ENCODE measurements at places on chromosomes 12 and 14.

GRCh38 chr12:47235258-47236040 is 155.7 kb upstream of the AMIGO2 start:
- no peak for DNase-seq

GRCh38 chr14:105305345-105305744 is 4.5 kb upstream of the BRF1 start:
- DNase-seq, result no peak

DNA sequence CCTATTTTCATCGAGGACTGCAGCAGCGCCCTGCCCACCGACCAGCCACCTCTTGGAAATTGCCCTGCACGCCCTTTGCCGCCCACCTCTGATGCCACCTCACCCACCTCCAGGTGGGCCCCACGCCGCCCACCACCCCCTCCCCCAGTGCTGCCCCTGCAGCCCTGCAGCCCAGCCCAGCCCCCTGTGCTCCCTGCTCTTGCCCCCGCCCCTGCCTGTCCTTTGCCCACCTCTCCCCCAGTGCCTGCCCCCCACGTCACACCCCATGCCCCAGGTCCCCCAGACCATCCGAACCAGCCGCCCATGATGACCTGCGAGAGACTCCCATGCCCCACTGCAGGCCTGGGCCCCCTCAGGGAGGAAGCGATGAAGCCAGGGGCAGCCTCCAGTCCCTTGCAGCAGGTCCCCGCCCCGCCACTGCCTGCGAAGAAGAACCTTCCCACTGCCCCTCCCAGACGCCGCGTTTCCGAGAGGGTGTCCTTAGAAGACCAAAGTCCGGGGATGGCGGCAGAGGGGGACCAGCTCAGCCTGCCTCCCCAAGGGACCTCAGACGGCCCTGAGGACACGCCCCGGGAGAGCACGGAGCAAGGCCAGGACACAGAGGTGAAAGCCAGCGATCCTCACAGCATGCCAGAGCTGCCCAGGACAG is 96.5 kb downstream of the LGMN start:
- DNase-seq, result no peak

DNA sequence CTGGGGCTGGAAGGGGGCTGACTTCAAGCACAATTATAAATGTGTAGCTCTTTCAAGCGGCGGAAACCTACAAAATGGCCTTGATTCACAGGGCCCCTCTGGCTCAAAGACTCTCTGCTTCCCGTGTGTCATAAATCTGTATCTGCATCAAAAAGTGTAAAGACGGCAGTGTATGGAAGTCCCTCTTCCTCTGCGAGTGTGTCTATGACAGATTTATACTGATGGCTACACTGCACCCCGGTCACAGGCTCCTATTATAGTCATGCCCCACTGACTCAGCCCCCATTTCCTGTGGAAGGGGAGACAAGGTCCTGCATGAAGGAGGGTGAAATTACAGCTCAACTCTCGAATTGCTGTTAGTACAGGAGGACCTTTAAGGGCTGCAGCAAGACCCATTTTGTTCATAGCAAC is 68.6 kb downstream of the HMGA2 start:
- DNase-seq, result peak; percentile 77

DNA sequence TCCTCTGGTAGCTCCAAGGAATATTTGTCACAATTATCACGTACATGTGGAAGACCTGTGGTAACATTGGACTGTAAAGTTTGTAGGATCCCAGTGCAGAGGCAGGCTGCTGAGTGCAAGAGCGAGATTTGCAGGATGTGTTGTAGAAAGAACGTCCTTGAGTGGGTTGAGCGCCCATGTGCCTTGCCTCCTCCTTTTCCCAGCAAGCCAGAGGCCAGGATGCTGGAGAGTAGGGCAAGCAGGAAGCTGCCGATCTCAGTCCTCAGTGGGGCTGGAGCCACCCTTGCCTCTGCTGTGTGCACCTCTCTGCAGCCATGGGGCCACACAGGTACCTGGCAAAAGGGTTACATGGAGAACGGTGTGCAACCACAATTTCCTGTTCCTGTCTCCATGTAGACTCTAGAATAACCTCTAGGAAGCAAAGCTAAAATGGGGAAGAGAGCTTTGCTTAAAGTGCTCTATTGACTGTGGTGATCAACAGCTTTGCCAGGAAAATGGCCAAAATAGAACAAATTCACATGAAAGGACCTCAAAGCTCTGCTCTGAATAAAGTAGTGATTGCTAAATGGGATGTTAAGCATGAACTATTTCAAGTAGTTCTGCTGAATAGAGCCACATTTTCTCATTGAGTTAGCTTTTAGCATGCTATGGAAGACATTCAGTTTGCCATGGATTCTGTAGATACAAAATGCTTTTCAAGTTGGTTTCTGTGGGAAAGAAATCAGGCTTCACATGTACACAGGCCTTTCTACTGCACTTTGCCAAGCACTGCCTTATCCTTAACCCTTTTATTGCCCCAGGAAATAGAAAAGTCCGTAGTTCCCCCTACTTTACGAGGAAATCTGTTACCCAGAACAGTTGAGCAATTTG is 37.4 kb downstream of the ANKRD9 start:
- DNase-seq, result no peak

- peak; percentile 94 for DNase-seq
These were observed 83.9 kb downstream of the KNTC1 start for GRCh38 chr12:122610911-122611310.

- DNase-seq, result no peak
These were observed 76.9 kb downstream of the VWF start for GRCh38 chr12:6047249-6048237.

DNA sequence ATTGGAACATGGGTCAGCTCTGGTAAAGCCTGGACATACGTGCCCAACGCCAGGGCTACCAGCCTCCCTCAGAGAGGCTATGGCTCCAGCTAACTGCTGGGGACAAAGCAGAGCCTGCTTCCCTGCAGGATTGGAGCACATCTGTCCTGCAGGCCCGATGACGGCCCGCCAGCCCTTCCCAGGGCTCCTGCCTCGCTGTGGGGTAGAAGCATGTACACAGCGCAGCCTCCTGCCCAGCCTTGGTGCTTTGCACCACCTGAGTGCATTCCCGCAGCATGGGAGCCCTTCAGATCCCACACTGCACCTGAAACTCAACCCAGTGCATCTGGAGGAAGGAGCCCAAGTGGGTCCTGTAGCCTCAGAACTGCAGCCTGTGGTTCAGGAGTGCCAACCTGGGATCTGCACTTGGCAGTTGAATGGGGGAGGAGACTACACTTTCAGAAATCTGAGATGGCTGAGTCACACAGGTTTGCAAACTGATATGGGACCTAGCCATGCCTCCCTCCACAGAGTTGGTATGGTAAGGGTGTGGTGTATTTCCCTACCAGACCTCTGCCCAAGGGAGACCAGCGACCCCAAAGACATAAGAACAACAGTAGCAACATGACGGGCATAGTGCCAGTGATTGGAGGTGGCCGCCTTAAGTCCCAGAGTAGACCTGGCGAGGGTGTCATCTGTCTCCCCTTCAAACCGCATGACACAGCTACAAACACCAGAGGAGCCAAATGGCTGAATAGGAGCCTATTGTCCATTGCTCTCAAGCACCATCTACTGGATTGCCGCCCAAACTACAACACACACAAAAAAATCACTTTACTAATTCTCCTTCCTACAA is 273.9 kb upstream of the MIS18BP1 start:
- peak; percentile 76 for DNase-seq

GRCh38 chr14:81710232-81710845 is 176.7 kb upstream of the SEL1L start:
- no peak for DNase-seq

- no peak for DNase-seq
These were observed 3.6 kb upstream of the DNAJC22 start for GRCh38 chr12:49342914-49343731.

DNA sequence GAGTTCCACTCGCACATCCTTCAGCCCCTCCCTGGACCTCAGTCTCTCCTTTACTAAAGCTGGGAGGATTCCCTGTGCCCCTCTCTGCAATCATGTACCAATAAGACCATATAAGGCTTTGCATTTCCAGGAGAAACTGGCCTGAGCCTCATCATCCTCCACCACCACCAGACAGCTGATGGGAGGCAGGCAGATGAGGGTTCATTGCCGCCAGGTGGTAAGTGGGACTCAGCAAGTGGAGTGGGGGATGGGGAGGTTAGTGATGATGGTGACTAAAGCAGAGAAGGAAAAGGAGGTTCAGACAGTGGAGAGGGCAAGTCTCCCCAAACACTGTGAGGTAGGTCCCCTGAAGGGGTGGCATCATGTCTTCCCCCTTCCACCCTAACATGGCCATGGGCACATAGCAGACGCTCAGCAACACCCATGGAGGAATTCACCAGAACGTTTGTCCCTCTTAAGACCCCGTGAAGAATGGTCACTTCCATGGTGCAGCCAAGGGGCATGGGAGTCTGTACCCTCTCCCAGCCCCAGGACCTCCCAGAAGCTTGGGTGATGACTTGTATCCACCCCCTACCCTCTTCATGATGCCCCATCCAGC is 4.5 kb upstream of the TNFRSF1A start:
- DNase-seq, result no peak

DNA sequence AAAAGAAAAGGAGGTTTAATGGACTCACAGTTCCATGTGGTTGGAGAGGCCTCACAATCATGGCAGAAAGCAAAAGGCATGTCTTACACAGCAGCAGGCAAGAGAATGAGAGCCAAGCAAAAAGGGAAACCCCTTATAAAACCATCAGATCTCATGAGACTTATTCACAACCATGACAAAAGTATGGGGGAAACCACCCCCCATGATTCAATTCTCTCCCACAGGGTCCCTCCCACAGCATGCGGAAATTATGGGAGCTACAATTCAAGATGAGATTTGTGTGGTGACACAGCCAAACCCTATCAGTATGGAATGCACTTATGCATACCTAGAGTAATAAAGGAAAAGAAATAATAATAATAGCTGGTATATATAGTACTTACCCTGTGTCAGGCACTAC is 4.5 kb upstream of the GLIPR1 start:
- no peak for DNase-seq

GRCh38 chr12:119072440-119072839 is 91.1 kb downstream of the SRRM4 start:
- DNase-seq, result no peak

GRCh38 chr12:124837958-124838803 is 25.5 kb downstream of the SCARB1 start:
- peak; percentile 95 for DNase-seq

GRCh38 chr12:89622115-89622514 is 86.5 kb downstream of the ATP2B1 start:
- no peak for DNase-seq

DNA sequence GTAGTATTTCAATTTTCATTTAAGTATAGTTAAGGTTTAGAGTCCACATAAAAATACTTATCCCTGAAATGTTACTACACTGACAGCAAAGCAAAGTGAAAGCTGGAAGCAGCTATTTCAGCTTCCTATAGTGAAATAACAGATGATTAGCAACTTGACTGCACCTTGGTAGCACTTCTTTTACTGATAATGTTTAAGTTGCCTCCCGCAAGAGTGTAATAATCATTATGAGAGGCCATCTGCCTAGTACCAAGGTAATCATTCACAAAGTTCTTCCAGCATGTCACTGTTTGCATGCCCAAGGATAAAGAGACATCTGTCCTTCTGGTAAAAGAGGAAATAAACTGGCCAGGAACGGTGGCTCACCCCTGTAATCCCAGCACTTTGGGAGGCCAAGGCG is 69.8 kb downstream of the LIN7A start:
- no peak for DNase-seq

DNA sequence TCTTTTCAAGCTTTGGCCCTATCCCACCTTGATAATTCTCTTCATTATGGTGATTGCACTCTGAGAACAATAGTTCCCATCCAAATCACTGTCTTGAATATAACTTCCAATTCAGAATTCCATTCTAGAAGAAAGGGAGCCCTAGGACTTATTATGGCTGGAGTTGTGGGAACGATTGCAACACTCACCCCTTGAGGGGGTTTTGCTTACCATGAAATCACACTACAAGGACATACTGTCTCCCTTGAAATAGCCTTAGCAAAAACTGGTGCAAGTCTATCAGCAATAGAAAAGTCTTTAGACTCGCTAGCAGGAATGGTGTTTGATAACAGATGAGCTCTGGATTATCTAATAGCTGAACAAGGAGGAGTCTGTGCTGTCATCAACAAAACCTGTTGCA is 31.4 kb upstream of the OXA1L start:
- DNase-seq, result no peak

- DNase-seq, result no peak
These were observed 99.7 kb downstream of the DACT1 start for GRCh38 chr14:58737511-58737910.

GRCh38 chr12:110921262-110921661 is 883 bp upstream of the MYL2 start:
- DNase-seq, result peak; percentile 87

- DNase-seq, result no peak
These were observed 152.2 kb upstream of the LMNTD1 start for GRCh38 chr12:25705261-25705660.

DNA sequence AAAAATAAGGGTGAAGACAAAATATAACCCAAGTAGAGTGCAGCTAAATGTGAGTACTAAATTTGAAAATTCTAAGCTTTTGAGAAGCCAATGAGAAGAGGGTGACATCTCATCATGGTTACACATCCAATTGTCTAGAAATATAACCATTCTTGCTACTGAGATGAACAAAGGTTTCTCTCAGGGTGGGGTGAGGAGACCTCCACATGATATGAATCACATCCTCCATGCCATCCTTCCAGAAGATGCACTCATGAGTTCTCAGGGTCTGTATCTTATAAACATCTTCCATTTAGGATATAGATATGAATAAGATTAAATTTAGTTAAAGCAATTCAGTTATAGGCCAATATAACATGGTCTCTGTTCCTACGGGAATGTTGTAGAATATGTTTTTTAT is 38.9 kb upstream of the E2F7 start:
- DNase-seq, result no peak

- no peak for DNase-seq
These were observed 218.4 kb downstream of the ADAMTS20 start for GRCh38 chr12:43333644-43334043.

GRCh38 chr14:75647640-75648039 is 13.0 kb downstream of the ERG28 start:
- no peak for DNase-seq

GRCh38 chr14:51972566-51972965 is 16.8 kb upstream of the RTRAF start:
- no peak for DNase-seq

- no peak for DNase-seq
These were observed 17.0 kb downstream of the C12orf75 start for GRCh38 chr12:105347499-105347898.

DNA sequence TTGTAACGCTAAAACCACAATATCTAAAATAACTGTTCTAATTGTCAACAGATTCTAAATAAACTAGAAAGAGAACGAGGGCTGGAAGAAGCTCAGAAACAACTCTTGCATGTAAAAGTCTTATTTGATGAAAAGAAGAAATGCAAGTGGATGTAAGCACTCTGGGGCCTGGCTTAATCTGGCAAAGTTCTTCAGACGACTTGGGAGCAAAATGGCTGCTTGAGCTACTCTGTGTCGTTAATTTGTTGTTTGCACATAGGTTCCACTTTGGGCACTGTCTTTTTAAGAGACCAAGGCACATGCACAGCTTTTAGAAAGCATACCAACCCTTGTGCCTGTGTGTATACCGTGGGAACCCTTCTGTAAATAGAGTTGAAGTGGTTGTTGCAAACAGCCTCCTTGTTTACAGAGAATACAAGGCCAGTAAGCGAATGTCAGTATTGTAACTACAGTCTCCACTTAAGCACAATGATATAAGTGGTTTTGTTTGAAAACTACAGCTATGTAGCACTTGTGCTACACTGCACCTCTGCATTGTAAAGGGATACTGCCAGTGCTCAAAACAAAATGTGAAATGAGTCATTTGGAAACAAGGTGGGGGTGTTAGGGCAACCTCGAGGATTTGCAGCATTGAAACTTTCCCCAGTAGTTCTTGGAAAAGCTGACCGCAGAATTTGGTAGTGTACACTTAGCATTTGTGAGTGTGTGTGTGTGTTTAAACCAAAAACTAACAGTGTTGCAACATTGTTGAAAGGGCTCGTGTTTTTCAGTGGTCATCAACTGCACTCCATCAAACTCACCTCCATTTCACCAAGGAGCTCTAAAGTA is 154.3 kb downstream of the CEP83 start:
- no peak for DNase-seq

Data from islet precursor cell (in vitro differentiated cells).